ENCODE measurements at places on chromosomes 4 and X.
A peak's percentile ranks its signal among the peaks of the same experiment; 100 is the strongest.

DNA sequence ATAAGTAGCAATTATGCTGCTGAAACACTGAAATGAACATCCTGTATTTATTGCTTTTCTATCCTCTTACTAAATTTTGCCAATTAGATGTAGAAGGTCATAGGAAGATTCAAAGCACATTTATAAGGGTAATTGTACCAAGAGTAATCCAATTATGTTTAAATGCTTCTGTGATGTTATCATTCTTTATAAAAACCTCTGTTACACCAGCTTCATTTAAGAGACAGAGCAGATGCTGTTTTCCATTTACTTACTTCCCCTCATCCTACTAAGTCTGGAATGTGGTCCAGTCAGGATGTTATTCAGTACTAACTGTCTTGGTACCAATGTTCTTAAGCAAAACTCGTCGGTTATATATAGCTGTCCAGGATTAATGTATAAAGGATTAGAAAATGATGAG is 539.6 kb downstream of the PDHA2 start:
- H3K27ac ChIP-seq = no peak overlapping the region
- no peaks in the 10 kb centered on the region for H3K4me1 ChIP-seq
- no peaks in the 10 kb centered on the region for H3K36me3 ChIP-seq
- DNase-seq = no peak
- no peak overlapping the region for H3K4me3 ChIP-seq

DNA sequence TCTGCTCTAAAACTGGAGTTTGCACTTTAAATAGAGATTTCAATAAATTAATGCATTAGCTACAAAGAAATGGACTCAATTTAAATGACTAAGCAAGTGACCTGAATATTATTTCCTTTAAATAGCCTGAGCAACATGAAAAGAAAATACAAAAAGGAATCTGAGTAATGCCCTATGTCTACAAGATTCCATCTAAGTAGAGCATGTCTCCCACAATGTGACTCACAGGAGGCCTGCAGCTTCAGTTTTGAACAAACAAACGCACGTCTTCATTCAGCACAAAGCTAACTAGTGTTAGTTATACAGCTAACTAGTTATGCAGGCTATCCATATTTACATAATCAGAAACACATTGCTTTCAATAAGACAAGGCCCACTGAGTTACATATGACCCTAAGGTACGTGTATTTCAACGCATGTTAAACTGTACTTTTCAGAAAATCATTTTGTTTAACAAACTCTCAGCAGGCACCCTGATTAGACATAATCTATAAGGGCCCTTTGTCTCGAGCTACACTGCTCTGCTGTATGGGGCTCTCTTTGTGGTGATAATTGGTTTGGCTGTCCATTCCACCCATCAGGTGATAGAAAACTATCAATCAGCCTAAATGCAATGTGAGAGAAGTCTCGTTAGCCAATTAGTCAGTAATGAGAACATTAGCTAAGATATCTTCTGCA is 116.5 kb downstream of the MAML3 start:
- H3K4me1 ChIP-seq = peaks cover 16% of the 10 kb centered on the region
- no peak for DNase-seq
- H3K4me3 ChIP-seq = no peak overlapping the region

- no peaks in the 10 kb centered on the region for H3K36me3 ChIP-seq
- no peak overlapping the region for H3K4me3 ChIP-seq
- no peaks in the 10 kb centered on the region for H3K27me3 ChIP-seq
- no peak for DNase-seq
- no peaks in the 10 kb centered on the region for H3K4me1 ChIP-seq
These were observed 203.6 kb downstream of the PDGFC start for GRCh38 chr4:156767911-156768415.

DNA sequence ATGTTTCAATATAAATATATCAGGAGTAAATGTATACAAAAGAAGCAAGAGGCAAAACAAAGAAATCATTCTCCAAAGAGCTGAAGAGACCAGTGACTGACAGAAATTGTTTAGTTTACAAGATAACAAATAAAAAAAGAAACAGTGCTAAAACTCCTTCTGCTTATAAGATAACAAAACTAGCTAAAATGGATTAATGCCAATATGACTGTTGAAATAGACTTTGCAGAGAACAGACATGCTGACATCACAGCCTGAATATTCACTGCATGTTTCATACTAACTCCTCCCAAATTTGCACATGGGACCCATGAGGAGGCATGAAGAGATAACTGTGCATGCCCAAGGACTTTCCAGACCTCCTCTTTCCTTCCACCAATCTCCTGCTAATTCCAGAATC is 6.2 kb upstream of the GABRA4 start:
- no peak for DNase-seq
- no peak overlapping the region for H3K27ac ChIP-seq
- no peaks in the 10 kb centered on the region for H3K4me1 ChIP-seq
- H3K27me3 ChIP-seq = peaks cover 15% of the 10 kb centered on the region

DNA sequence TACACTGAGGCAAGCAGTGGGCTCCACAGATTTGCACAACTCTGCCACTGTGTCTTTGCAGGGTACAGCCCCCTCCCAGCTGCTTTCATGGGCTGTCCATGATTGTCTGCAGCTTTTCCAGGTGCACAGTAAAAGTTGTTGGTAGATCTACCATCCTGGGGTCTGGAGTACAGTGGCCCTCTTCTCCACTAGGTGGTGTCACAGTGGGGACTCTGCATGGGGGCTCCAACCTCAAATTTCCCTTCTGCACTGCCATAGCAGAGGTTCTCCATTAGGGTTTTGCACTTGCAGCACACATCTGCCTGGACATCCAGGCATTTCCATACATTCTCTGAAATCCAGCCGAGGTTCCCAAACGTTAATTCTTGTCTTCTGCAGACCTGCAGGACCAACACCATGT is 1002.3 kb downstream of the FAM133A start:
- no peak overlapping the region for H3K27ac ChIP-seq
- no peaks in the 10 kb centered on the region for H3K36me3 ChIP-seq
- H3K4me1 ChIP-seq = no peaks in the 10 kb centered on the region
- no peak overlapping the region for H3K4me3 ChIP-seq
- H3K27me3 ChIP-seq = no peaks in the 10 kb centered on the region

DNA sequence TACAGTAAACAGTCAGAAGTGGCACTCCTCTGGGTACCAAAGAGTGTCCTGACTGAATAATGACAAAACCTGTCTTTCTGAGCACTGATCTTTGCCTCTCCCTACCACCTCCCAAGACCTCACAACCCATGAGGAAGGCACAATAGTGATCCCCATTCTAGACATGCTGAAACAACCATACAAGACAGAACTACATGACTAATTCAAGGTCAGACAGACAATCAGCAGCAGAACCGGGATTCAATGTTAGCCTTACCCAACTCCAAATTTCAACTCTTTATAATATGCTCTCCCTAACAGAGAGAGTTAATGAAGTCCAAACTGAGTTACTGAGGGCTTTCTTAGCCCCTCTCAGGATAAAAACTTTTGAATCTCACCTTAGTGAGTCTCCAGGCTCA is 71.0 kb downstream of the IRF2 start:
- no peak overlapping the region for H3K4me3 ChIP-seq
- H3K27ac ChIP-seq = peak overlapping the region; percentile 2
- no peaks in the 10 kb centered on the region for H3K27me3 ChIP-seq

GRCh38 chrX:10120331-10120730 is 36.4 kb upstream of the CLCN4 start:
- DNase-seq = no peak
- H3K36me3 ChIP-seq = peaks cover 14% of the 10 kb centered on the region
- H3K4me1 ChIP-seq = peaks cover 44% of the 10 kb centered on the region
- H3K4me3 ChIP-seq = no peak overlapping the region

GRCh38 chr4:14650127-14650526 is 352.2 kb upstream of the CPEB2 start:
- DNase-seq = no peak
- no peaks in the 10 kb centered on the region for H3K36me3 ChIP-seq
- no peaks in the 10 kb centered on the region for H3K27me3 ChIP-seq
- H3K27ac ChIP-seq = no peak overlapping the region
- H3K4me1 ChIP-seq = no peaks in the 10 kb centered on the region

- no peak overlapping the region for H3K27ac ChIP-seq
- no peaks in the 10 kb centered on the region for H3K4me1 ChIP-seq
- no peak overlapping the region for H3K4me3 ChIP-seq
- H3K36me3 ChIP-seq = no peaks in the 10 kb centered on the region
- DNase-seq = no peak
These were observed 126.2 kb downstream of the SORBS2 start for GRCh38 chr4:185685804-185686203.

- no peak overlapping the region for H3K4me3 ChIP-seq
- no peak overlapping the region for H3K27ac ChIP-seq
- H3K27me3 ChIP-seq = no peaks in the 10 kb centered on the region
- peaks cover 4% of the 10 kb centered on the region for H3K4me1 ChIP-seq
- DNase-seq = no peak
These were observed 44.1 kb downstream of the TEC start for GRCh38 chr4:48225368-48226141.

- H3K27me3 ChIP-seq = peaks cover 37% of the 10 kb centered on the region
- no peak for DNase-seq
- no peak overlapping the region for H3K27ac ChIP-seq
- H3K4me3 ChIP-seq = no peak overlapping the region
- no peaks in the 10 kb centered on the region for H3K36me3 ChIP-seq
These were observed 4.7 kb downstream of the STOX2 start for GRCh38 chr4:183909801-183910200.

DNA sequence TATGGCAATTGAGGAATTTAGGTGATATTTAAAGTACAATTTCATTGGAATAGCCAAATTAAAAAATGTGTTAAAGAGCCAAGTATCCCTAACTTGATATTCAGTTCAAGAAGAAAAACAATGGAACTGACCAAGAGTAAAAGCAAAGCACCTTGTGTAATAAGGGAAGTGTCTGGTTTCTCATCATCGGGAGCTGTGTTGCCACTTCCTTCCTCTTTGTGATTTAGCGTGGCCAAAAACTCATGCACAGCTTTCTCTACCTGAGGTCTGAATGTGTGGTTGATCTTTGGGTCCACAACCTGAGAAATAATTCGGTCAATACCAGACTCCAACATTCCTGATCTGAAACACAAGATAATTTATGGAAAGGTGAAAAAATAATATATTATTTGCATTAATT is 12.4 kb downstream of the BOD1L1 start:
- peaks cover 24% of the 10 kb centered on the region for H3K4me1 ChIP-seq
- DNase-seq = no peak
- H3K4me3 ChIP-seq = no peak overlapping the region
- no peak overlapping the region for H3K27ac ChIP-seq

DNA sequence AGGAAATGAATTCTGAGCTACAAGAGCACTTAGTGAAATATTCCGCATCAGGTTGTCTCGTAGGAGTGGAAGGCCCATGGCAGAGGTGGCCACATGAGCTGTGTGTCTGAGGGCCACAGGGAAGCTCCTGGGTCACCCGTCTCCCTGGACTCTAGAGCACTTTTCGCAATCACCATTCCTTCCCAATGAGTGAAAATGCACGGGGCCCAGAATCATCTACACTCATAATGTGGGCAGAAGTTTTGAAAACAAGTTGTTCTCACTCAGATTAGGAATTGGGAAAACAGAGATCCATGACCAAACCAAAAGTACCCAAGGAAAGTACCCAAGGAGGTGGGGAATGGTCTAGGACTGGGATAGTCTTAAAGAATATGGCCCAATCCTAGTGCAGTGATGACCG is 94.4 kb downstream of the SCD5 start:
- no peaks in the 10 kb centered on the region for H3K27me3 ChIP-seq
- no peak overlapping the region for H3K27ac ChIP-seq
- no peak overlapping the region for H3K4me3 ChIP-seq
- no peaks in the 10 kb centered on the region for H3K36me3 ChIP-seq

- no peaks in the 10 kb centered on the region for H3K27me3 ChIP-seq
- no peaks in the 10 kb centered on the region for H3K4me1 ChIP-seq
- DNase-seq = no peak
- no peak overlapping the region for H3K27ac ChIP-seq
These were observed 119.6 kb downstream of the KLHL13 start for GRCh38 chrX:117996918-117997480.

DNA sequence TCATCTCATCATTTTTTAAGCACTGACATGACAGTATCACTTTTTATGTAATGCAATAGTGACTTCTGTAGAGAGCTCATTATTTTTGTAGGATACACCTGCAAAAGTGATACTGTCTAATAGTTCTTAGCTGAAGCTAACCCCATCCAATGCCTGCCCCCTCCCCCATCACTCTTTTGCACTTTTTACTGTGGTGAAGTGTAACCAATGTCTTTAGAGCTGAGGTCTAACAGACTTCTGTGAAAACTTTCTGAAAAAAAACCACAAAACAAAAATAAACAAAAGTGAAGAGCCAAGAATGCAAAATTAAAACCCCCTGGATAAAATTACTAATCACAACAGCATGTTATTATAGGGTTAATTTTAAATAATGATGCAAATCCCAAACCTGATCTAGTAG is 301.1 kb downstream of the ANK2 start:
- H3K27ac ChIP-seq = no peak overlapping the region
- H3K4me1 ChIP-seq = peaks cover 18% of the 10 kb centered on the region
- H3K4me3 ChIP-seq = no peak overlapping the region

GRCh38 chr4:54852602-54853001 is 194.8 kb downstream of the KIT start:
- H3K4me3 ChIP-seq = no peak overlapping the region
- no peaks in the 10 kb centered on the region for H3K36me3 ChIP-seq
- no peak for DNase-seq

GRCh38 chr4:18691431-18692200 is 670.1 kb upstream of the LCORL start:
- H3K36me3 ChIP-seq = no peaks in the 10 kb centered on the region
- H3K4me3 ChIP-seq = no peak overlapping the region
- DNase-seq = no peak
- peaks cover 7% of the 10 kb centered on the region for H3K27me3 ChIP-seq
- H3K4me1 ChIP-seq = no peaks in the 10 kb centered on the region

- H3K27ac ChIP-seq = no peak overlapping the region
- H3K4me1 ChIP-seq = peaks cover 3% of the 10 kb centered on the region
- H3K27me3 ChIP-seq = no peaks in the 10 kb centered on the region
- no peaks in the 10 kb centered on the region for H3K36me3 ChIP-seq
- H3K4me3 ChIP-seq = no peak overlapping the region
These were observed 150.8 kb downstream of the AFAP1 start for GRCh38 chr4:7788694-7789425.

GRCh38 chrX:54991706-54992105 is 2.3 kb downstream of the PFKFB1 start:
- no peak overlapping the region for H3K4me3 ChIP-seq
- DNase-seq = no peak
- H3K27me3 ChIP-seq = no peaks in the 10 kb centered on the region
- H3K36me3 ChIP-seq = no peaks in the 10 kb centered on the region

DNA sequence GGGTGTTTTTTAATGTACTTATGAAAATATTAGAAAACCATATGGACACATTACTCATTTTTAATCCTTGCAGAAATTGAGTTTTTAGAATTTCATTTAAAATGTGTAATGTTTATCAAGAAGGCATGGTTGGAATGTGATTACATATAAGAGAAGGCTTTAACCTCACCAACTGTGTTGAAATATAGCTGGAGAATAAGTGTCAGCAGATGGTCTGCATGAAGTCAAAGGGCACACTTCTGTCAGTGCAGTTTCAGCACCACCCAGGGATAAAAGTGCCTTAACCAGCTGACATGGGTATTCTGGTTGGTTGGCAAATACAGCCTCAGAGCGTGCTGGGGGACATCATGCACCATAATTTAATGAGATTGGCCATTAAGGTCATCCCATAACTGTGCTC is 21.2 kb upstream of the ANTXR2 start:
- H3K27ac ChIP-seq = no peak overlapping the region
- H3K27me3 ChIP-seq = peaks cover 2% of the 10 kb centered on the region
- DNase-seq = no peak
- H3K4me1 ChIP-seq = peaks cover 4% of the 10 kb centered on the region
- no peaks in the 10 kb centered on the region for H3K36me3 ChIP-seq
- H3K4me3 ChIP-seq = no peak overlapping the region
